ENCODE measurements at places on chromosomes 12 and 14.

DNA sequence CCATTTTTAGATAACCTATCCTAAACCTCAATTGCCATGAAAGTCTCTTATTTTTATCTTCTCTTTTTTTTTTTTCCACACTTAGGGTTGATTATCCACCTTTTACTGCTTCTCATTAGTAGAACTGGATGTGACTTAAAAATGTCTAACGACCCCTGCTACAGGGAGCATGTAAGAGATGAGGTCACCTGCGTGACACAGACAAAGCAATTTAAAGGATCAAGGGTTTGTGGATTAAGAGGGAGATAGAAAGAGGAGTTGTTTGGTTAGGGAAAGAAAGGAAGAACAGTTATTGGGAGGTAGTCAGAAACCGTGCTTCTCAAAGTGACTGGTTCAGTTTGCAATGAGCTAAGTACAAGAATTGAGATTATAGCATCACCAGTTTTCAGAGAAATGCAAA is 239.1 kb downstream of the ALX1 start:
- DNase-seq: no peak

- no peak for DNase-seq
Measured at GRCh38 chr12:93622485-93622884, 50.0 kb downstream of the SOCS2 start.

- peak; percentile 22 for DNase-seq
Measured at GRCh38 chr14:103385929-103386712, 906 bp downstream of the MARK3 start.

DNA sequence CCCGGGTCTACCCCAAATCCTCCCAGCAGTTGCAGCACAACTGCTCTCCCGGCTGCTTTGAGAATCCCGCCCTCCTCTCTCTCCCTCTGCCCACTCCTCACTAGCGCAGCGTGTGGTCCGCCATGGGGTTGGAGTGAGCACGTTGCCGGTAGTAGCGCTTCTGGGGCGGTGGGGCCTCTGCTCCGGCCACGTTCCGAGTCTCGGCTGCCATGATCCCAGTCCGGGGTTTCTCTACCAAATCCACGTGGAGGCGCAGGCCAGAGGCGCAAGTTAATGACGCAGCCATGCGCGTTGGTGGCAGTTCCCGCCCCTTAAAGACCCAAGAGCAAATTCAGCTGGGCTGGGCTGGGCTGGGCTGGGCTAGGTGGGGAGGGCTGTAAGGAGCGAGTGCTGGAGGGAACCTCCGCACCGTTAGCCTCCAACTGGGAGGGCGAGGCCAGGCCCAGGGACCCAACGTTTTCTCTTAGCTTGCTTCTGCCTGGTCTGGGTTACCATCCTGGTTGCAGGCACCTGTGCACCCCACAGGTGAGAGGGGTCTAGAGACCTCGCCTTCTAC is at the start of gene METTL1:
TSS of gene METTL1 (minus strand) at position 233 of the 556 bp plus-strand sequence. CDS start at position 211, 22 bp downstream.
- DNase-seq: peak; percentile 83

DNA sequence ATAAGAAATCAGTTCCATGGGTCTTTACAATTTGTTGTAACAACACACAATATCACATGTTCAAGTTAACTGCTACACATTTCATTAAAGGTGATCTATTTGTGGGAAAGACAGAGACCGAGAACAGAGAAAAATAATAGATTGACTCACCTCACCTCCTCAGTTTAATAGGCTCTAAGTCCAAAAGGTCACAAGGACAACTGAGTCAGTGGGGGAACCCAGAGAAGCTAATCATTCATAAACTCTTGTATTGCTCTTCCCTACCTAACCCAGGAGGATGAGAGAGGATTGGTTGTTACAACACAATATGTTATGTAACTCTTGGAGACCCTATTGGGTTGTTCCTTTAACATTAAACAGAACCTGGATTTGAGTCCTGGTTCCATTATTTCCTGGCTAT is 72.2 kb upstream of the CRY1 start:
- DNase-seq: no peak

DNA sequence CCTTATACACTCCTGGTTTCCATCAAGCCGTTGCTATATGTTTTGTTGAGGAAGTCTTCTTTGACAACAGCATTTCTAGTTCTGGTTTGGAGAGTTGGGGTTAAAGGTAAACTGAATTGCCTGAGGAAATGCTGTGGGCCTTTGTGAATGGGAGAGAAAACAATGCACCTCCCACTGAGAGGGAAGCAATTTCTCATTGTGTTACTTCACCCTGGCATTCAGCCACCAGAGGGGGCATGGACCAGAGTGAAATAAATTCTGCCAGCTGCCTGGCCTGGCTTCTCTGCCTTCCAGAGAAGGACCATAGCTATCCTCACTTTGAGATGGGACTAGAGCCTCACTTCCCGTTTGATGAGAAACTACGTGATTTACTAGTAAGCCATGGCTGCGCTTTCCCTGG is 475.3 kb downstream of the EGLN3 start:
- no peak for DNase-seq

- no peak for DNase-seq
Measured at GRCh38 chr12:83807871-83808270, 1104.7 kb downstream of the SLC6A15 start.

DNA sequence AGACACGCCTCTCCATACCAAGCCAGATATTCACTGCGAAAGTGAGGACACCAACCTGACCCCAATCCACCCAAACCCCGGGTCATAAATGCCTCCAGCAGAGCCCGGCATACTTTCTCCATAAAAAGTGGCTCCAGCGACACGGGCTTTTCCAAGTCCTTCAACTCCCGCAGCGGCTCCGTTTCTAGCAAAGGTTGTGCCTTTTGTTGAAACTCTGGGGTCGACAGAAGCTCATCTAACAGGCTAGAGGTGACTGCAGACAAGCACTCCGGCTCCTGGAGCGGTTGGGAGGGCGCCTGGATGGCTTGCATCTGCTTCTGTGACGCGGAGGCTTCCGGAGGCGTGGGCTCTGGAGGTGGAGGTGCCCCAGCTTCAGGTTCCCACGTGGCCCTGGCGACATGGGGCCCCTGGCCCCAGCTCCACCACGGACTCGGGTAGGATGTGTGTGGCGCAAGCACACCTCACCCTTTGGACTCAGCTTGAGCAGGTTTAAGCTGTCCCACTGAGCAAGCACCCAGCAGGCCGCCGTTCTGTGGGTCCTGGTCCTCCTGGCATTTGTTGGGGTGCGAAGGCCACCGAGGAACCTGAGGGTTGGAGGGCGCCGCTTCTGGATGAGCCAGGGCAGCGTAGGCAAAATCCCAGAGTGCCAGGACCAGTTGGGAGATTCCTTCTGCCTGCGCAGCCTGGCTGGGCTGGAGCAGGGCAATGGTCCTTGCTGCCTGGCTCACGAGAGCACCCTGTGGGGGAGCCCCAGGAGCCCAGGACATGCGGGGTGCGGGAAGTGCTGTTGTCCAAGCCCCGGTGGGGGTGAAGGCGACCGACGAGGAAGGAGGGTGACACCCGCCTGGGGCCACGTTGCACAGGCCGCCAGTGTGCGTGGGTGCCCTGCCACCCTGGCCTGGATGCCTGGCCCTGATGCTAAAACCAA is 186.3 kb downstream of the ALG10 start:
- DNase-seq: no peak
